Activated CD4-positive, alpha-beta T cell treated with anti-CD3 and anti-CD28 coated beads, Interleukin-2, Interleukin-6, amounts not matched to agents 100 ng/mL and 50 ng/mL, durations not matched to agents 16 hours and 8 hours (primary cell): ENCODE measurements at places on chromosomes 6 and 20.
A peak's percentile ranks its signal among the peaks of the same experiment; 100 is the strongest.

DNA sequence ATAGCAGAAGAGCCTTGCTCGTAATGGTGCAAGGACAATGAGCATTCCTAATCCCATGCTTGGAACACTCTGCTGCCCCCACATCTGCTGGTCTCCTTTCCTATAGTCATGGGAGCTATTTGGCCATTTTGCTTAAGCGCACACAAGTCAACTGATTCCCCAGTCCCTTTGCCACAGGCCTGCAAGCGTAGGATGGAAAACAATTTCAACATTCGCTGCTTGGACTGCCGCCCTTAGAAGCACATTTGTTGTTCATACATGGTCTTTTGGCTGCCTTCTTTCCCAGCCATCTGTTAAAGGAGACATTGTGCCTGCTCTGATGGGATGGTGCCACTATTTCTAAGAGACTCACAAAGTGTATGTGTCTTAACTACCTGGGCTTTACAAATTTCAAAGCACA lies 96.9 kb downstream of the RFX6 start:
- no peak for DNase-seq

DNA sequence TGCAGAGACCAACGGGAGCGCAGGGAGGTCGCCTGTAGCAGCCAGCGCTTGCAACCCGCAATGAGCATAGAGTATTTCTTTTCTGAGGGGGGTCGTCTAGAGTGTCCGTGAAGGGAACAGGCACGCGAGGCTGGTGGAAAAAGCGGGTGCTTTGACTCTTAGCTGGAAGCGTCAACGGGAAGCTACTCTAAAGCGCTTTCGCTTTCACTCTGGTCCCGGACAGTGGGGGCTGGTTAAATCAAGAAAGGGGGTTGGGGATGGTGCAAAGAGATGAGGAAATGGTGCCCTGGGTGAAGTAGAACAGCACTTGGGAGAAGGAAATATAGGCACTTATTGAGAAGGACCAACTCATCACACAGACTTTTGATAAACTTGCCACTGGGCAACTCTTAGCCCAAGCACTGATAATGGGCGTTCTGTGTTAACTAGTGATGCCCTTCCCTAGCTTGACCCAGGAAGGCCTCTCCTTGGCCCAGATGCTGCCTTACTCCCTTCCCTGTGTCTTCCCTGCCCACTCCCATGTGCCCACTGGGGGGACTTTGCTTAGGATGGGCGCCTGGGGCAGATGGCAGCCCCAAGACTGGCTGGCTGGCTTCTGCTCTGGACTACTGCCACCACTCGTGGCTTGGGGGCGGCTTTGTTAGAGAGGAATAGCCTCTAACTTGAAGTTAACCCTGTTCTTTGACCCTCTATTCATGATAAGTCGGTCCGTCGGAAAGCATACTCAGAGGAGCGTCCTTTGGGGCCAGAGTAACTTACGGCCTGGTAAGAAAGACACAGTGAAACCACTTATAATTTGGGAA lies 585 bp downstream of the PSMB9 start:
- peak; percentile 74 for DNase-seq

DNA sequence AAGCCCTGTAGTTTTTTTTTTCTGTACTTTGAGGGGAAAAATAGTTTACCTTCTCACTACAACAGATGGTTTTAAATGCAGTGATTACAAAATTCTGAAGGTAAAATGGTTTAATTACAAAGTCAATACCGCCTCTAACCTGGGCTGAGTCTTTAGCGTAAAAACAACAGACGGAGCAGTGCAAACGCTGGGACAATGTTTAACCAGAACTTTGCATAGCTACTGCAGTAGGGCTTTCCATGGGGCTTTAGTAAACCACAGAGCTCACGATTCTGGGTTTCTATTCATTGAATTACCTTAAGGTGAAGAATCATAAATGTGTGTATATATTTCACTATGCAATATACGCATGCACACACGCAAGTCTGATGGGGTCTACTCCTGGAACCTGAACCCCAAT lies 77.9 kb downstream of the RFX6 start:
- no peak for DNase-seq

- DNase-seq: no peak
Observed at GRCh38 chr20:4950437-4950836, 50.9 kb downstream of the SLC23A2 start.

DNA sequence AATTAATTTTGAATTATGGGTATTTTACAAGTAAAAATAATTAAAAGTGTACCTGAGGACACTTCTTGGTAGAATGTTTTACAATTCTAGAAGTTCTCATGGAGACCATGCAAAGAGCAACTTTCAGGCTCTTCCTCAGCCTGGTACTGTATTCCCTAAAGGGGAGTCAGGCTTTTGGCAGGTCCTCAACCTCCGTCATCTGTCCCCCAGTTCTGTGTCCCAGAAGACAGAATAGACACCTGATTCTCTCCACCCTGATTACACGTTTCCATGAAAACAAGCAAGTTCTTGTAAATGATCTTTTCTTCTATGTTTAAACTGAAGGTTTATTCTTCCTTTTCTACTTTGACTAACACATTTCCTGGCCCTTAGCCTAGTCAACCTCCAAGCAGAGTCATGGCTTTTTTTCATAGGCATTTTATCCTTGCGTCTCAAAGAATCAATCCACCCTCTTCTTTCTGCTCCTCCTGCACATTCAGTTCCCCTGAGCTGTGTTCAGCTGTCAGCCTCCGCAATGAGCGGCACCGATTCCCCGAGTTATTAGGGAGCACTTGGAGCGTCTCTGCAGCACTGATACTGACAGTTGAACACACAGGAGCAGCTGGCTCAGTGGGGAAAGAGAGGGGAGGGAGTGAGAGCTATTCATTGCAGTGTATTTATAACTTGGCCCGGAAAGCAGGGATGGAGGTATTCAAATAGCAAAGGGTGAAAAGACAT lies 1082.4 kb upstream of the MAP3K7 start:
- DNase-seq: no peak

DNA sequence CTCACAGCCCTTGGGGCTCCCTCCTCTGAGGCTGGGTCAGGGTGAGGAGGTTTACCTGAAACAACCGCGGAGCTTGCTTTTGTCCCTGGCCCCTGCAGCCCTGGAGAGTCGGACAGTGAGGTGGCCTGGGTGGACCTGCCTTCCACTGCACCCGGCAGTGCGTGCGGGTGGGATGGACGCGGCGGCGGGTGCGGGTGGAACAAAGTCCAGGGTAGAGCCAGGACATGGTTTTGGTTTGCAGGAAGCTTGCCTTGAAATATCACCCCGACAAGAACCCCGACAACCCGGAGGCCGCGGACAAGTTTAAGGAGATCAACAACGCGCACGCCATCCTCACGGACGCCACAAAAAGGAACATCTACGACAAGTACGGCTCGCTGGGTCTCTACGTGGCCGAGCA lies 27.1 kb downstream of the UCKL1 start:
- DNase-seq: no peak

- DNase-seq: peak; percentile 13
Observed at GRCh38 chr6:107670792-107671199, 153.3 kb downstream of the SCML4 start.

DNA sequence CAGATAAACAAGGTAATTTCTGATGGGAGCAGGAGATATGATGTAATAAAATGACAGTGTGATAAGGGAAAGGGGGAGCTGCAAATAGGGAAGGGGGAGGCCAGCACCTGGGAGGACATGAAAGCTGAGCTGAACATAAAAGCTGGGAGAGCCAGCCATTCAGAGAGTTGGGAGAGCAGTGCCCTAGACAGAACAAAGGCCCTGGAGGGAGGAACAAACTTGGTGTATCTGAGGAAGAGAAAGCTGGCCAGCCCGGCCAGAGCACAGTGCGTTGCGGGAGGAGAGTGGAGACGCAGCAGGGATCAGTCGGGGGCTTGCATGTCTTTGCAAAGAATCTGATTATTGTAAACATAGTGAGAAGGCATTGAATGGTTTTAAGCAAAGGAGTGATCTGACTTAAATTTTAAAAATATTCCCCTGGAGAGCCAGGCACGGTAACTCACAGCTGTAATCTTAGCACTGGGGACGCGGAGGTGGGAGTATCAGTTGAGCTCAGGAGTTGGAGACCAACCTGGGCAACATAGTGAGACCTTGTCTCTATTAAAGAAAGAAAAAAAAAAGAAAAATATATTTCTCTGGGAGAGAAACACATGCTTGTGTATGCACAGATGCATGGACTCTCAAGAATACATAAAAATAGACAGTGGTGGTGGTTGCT lies 318.2 kb downstream of the ZFAND3 start:
- DNase-seq: no peak

- no peak for DNase-seq
Observed at GRCh38 chr6:116266803-116267202, 12.9 kb downstream of the TSPYL1 start.

- peak; percentile 80 for DNase-seq
Observed at GRCh38 chr6:27332692-27333641, 20.9 kb upstream of the POM121L2 start.

GRCh38 chr6:160513836-160514235 lies 150.2 kb downstream of the LPA start:
- DNase-seq: no peak

DNA sequence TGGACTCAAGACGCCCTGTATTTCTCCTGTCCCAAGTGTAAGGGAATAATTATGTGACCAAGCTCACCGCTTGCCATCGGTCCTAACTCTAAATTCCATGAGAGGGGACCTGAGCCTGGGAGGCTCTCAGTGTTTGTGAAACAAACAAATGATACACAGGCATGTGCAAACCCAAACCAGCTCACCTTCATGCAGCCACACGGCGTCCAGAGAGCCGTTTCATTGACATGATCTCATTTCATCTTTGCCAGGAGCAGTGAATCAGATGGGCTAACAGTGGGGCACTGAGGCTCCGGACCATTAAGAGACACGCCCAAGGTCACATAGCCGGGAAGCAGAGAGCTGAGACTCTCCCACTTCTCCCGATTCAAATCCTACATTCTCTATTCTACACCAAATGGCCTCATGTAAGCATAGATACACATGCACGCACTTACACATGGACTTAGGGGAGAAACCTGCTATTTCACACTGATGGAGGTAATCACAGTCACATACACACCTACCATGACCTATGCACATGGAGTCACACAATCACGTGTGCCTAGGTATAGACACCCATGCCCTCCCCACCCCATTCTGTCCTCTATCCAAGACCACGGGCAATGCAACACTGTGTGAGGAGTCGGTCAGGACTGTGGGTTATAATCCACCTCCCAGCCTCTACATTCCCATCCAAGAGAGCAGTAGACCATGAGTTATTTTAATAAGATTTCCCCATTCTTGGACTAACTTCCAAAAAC lies 1.1 kb downstream of the BNIP5 start:
- DNase-seq: no peak

GRCh38 chr6:43814865-43815264 lies 44.9 kb downstream of the VEGFA start:
- DNase-seq: no peak

DNA sequence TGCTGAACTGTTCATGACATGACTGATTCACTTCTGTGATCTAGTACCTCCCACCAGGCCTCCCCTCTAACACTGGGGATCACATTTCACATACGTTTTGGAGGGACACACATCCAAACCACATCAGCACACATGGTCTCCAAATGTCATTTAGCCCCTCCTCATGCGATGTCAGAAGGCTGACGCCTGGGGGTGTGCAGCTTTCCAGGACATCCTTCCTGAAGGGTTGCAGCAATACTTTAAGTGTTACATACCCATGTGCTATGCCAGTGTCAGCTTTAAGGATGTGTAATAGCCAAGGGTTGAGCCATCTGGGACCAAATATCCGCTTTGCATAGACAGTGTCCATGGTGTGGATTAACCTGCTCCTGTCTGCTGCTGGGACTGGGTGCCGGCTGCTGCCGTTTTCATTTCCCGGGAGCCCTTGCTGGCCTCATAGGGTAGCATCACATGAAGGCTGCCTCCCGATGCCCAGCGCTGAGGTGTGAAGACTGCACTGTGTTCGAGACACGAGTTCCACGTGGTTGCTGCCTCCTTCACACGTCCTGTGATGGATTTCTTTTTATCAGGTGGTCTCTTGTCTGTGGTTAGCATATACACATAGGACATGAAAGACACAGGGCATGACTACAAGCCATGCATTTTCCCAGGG lies 219.0 kb downstream of the THBS2 start:
- no peak for DNase-seq

- no peak for DNase-seq
Observed at GRCh38 chr20:44336086-44336485, 757 bp upstream of the R3HDML start.

DNA sequence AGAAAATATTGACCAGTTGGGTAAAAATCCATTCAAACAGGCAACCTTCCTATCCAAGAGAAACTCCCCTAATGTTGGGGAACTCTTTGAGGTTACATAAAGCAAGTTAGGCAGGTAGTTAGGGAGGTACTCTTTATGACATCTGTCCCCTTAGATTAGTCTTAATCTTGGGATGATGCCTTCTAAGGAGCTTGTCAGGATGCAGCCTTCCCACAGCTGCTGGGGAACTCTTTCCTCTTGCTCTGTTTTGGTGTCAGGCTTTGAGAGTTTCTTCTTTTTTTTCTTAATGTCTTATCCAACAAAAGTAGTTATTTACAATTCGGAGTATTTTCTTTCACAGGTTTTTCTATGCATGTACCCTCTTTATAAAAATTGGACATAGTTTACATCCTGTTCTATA lies 194.8 kb downstream of the CDKAL1 start:
- no peak for DNase-seq

DNA sequence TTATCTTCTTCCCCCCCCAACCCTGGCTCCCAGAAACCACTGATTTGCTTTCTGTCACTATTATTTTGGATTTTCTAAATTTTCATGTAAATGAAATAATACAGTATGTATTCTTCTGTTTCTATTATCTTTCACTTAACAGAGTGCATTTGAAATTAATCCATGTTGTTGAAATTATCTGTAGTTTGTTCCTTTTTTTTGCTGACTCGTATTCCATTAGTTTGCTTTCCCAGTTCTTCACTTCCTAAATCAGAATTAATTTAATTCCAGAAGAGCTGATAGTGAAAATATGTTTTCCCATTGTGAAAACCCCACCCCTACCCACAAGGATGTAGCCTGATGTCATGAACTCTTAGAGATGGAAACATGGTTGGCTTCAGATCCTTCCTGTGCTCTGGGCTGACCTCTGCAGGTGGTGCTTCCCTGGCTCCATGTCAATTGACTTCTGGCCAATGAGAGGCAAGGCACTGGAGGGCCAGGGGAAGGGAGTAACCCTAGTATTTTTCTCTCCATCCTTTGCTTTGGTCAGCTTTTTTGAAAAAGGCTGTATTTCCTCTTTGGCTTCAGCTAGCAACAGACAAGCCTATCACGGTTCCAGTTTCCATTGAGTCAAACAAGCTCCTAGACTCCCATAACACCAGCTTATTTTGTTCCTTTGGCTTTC lies 244.4 kb upstream of the HSF2 start:
- DNase-seq: no peak

DNA sequence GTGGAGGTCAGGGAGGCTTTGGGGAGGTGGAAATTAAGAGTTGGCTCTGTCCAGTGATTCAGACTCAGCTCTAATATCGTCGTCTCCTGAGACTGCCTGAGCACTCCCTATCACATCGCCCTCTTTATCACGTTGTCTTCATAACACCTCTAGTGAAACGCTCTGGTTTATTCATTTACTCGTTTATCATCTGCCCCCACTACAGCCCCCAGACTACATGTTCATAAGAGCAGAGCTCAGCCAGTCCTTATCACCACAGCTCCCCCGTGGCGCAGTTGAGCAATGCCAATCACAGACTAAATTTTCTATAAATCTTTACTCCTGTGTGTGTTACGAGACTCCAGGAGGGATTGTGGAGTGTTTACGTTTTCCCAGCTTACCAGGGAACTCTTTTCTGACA lies 316.2 kb downstream of the ADGRB3 start:
- DNase-seq: no peak
